Muscle of leg (tissue), 16 donors: ENCODE measurements at places on chromosomes 2 and 18.

- DNase-seq: no peak
Observed at GRCh38 chr18:23964282-23965238, 50.0 kb upstream of the TTC39C start.

- DNase-seq: peak; percentile 20
Observed at GRCh38 chr18:42028247-42028832, 73.3 kb downstream of the PIK3C3 start.

GRCh38 chr2:231200805-231201474, 2.5 kb downstream of the ARMC9 start:
- DNase-seq: peak; percentile 75

DNA sequence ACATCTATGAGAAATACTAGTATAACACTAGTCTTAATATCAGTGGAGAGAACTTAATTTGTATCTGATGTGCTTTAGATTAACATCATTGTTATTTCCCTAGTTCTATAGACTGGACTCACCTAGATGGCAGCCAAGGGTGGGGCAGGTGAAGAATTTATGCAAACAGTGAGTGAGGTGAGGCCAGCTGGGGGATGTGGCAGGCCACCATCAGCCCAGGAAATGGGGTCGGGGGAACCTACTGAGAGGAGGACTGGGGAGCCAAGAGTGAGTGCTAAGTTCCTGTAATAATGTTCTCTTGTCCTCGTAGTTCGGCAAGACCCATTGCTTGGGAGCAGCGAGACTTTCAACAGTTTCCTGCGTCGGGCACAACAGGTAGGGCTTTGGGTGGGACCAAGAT, 2.5 kb downstream of the SNX17 start:
- no peak for DNase-seq

- DNase-seq: peak; percentile 22
Observed at GRCh38 chr2:37809931-37810570, 115.0 kb upstream of the RMDN2 start.

GRCh38 chr18:3255611-3256165, 6.2 kb upstream of the MYL12B start:
- no peak for DNase-seq

DNA sequence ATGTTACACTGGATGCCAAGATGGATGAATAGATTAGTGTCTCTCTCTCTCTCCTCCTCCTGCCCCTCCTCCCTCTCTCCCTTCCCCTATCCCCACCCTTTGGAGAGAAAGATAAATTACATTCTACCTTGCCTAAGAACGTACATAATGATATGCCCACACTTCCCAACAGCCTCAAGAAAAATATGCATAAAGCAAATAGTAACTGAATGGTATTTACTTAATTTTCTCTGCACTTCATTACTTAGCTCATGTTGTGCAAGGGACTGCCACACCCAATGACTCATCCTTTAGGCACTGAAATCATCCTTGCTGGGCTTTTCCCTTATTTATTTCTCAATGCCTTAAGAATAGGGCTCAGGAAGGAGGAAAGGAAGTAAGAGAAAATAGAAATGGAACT, 137.3 kb upstream of the PID1 start:
- DNase-seq: peak; percentile 94

- no peak for DNase-seq
Observed at GRCh38 chr2:153604133-153604532, 125.6 kb upstream of the RPRM start.

GRCh38 chr2:193988784-193989183, 1668.2 kb upstream of the SLC39A10 start:
- DNase-seq: no peak

DNA sequence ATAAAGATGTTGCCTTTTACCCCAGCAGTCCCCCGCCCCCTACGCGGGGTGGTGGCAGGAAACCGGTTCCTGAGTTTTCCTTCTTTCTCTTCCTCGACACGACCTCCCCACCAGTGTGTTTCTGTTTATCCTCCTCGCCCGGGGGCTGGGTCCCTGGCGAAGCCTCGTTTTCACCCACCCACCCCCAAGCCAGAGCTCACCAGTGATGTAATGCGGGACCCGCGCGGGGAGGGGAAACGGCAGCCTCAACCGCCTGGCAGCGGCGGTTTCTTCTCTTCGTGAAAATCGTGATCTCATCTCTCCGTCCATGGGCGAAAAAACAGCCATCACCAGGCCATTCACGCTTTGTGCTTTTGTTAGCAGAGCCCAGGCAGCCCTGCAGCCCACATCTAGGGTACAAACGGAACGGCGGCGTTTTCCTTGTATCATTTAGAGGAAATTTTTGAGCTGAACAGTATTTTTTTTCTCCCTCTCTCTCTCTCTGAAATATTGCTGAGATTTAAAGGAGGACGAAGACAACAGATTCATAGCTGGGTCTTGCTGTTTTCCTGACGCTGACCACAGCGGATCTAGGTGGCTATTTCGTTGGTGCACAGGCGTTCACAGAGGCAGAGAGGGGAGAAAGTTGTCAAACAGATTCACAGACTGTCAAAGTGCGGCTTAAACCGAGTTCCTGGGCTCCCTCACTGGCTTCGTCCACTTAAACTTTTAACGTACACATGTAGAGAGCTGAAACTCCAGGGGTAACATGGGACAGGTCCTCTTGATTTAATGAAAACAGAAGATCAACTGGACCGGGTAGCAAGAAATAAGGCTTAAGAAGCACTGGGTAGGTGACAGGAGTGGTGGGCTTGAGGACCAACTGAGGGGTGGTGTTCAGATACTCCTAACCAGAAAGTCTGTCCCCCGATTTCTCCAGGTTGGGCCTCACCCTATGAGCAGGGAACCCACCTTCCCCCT, 21.9 kb upstream of the PAX3 start:
- peak; percentile 35 for DNase-seq

DNA sequence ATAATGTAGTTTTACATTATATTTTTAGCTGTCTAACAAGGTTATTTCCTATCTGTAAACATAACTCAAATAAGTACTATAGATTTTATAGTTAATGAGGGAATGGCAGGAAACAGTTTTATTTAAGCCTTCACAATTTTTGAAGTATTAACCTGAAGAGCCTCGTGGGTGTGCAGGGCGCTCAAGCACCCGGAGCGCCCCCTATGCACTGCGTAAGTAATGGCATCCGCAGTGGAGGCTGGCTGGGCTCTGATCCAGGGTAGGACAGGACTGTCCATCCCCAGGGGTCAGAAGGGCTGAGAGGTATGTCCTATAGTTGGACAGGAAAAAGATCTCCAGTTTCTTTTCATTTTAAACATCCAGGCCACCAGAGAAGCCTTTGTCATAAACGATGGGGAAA, 8.2 kb upstream of the GBX2 start:
- DNase-seq: no peak

DNA sequence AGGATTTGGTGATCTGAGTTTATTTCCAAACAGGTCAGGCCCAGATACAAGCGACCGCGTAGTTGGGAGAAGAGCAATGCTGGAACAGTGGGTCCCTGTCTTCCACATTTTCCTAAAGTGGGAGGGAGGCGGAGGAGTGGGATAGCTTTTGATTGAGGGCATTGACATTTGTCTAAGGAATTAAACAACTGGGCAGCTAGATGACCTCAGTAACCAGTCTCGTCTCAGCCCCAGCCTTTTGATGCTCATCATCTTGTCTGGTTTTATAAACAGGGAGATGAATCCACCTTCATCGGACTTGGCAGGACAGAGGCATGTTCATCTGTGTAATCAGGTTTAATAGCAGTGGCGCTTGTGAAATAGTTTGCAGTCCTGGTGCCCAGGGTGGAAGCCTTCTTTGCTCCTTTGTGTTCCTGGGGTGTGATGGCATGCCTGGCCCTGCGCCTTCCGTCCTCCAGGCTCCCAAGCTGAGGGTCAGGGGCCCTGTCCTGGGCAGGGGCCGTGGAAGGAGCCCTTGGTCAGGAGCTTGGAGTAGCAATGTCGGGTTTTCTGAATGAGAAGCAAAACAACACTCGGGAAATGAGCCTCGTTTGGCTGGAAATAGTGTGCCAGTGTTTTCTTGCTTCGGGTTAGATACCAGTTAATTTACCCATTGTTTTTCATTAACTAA, 193.8 kb downstream of the FAM210A start:
- DNase-seq: no peak

- no peak for DNase-seq
Observed at GRCh38 chr18:53586923-53587322, 637.5 kb downstream of the MBD2 start.

DNA sequence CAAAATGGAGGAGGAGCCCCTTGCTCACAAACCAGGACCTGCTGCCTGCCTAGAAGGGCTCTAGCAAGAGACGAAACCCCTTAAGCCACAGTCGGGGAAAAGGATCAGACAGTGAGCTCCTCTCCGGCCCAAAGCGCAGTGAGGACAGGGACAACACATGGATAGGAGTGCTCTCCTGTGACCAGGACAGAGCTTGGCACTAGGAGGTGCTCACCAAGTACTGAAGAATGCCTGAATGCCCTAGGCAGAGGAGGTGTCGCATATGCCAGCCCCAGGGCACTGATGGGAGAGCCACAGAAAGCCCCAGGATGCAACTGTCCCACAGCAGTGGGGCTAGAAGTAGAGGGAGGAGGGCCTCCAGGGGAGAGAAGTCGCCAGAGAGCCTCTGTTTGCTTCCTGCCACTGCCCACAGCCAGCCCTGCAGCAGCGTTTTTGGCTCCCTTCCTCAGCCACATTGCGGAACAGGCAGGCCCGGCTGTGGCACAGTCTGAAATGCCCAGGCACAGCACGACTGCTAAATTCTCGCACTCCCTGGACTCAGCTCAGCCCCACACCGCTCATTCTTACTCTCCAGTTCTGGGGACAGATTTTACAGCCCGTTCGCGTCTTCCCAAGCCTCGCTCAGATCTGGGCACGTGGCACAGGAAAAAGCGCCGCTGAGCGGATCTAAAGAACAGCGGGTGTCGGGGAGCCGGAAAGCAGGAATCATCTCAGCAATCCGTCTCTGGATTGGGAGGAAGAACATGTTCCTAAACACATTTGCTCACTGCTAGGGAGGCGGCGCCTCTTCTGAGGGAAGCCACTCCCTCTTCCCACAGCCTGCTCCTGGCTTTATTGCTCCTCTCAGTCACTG, 98.7 kb upstream of the POU3F3 start:
- no peak for DNase-seq

DNA sequence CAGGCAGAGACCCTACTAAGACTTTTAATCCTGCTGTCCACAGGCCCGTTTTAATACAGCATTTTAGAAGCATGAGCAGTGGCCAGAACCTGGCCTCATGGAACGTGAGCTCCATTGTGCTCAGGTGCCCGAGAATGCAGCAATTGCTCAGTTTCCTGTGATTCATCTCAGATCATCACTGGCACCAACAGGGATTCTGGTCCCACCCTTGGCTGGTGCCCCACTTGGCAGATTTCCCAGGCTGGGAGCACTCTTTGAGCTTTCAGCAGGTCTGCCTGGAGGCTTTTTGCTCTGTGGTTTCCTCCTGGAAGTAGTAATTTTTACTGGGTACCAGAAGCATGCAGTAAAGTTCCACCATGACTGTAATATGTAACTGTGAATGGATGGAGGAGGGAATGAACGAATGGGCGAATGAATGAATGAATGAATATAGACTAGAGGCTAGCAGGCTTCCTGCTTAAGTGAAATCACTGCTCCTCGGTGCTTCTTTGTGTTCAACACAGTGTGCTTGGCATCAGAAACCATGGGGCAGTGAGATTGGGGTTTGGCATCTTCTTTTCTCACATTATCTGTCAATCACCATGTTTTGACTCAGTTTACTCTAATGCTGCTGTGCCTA, 312.9 kb downstream of the PRKCE start:
- DNase-seq: peak; percentile 54

GRCh38 chr2:190267302-190267701, 52.3 kb downstream of the HIBCH start:
- DNase-seq: no peak

DNA sequence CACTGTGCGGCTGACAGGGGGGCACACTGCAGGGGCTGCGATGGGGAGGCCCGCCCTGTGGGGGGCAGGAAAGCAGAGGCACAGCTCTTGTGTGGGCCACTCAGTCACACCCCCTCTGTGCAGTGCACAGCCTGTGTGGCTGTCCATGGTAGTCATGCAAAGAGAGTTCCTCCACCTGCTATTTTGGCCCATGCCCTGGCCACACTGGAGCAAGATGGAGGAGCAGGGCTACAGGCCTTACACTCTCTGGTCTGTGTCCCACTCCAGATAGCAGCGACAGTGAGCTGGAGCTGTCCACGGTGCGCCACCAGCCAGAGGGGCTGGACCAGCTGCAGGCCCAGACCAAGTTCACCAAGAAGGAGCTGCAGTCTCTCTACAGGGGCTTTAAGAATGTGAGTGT, 28.5 kb upstream of the FAHD2A start:
- DNase-seq: no peak

- no peak for DNase-seq
Observed at GRCh38 chr2:230898016-230898712, 26.9 kb downstream of the GPR55 start.

DNA sequence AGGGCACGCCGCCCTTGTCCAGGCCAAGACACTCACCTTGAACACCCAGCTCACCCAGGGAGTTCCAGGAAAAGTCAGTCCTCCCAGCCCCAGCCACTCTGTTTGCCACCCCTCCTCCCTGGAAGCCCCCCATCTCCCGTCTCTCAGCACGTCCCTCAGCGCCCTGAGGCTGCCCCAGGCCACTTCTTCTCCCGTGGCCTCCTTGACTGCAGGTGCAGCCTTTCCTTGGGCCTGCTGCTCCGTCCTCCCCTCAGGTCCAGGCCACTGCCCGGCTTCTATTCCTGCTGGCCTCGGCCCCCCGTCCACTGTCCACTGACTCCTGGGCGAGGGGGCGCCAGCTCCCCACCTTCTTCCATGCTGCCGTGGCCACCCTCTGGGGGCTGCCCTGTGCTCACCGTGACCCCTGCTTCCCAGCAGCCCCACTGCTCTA, 239.1 kb downstream of the HDAC4 start:
- no peak for DNase-seq

GRCh38 chr2:223101340-223102039, 49.5 kb downstream of the KCNE4 start:
- DNase-seq: no peak

- DNase-seq: no peak
Observed at GRCh38 chr2:201929281-201930026, 104.2 kb upstream of the FZD7 start.

DNA sequence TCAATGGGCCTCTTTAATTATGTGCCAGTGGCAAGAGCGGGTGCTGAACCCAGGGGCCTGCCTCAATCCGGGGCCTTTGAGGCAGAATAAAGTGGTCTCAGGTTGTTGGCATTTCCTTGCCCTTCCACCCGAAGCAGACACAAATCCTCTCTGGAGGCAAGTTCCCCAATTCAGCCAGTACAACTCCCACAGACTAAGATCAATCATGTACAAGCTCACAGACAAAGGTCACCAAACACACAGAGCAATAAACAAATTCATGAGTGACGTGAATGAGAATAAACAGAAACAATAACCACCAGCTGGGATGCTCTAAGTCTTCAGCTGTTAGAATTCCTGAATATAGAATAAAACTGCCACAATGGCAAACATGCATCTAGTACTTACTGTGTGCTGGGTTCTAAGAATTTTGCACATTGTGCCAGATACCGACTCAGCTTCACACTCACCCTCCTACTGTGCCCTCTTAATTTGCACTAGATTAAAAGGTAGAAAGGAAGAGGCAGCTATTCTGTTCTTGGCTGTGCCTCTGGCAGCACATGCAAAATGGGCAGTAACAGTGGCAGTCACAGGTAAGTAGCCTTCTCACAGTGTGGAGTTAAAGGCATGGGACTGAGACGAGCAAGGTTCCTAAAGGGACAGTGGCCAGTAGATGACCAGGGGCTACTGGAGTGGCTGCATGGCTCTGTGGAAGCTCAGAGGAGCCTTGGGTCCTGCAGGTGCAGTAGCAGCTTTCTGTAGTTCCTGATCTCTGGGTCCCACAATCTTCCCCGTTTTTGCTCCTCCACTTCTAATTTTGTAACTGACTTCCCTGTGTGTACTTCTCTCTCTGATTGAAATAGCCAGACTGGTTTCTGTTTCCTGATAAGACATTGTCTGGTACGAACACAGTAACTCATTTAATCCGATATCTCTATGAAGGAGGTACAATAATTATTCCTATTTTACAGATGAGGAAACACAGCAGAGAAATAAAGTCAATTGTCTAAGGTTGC, 34.6 kb upstream of the IL1B start:
- DNase-seq: no peak
